ENCODE measurements at places on chromosomes 6 and 20.

DNA sequence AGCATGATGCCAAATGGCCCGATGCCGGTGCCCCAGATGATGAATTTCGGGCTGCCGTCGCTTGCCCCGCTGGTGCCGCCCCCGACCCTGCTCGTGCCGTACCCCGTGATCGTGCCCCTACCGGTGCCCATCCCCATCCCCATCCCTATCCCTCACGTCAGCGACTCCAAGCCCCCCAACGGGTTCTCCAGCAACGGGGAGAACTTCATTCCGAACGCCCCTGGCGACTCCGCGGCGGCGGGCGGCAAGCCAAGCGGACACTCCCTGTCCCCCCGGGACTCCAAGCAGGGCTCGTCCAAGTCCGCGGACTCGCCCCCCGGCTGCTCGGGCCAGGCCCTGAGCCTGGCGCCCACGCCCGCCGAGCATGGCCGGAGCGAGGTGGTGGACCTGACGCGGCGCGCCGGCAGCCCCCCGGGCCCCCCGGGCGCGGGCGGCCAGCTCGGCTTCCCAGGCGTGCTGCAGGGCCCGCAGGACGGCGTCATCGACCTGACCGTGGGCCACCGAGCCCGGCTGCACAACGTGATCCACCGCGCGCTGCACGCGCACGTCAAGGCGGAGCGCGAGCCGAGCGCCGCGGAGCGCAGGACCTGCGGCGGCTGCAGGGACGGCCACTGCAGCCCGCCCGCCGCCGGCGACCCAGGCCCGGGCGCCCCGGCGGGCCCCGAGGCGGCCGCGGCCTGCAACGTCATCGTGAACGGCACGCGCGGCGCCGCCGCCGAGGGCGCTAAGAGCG lies 144.6 kb downstream of the SOBP start:
- no peak for DNase-seq

DNA sequence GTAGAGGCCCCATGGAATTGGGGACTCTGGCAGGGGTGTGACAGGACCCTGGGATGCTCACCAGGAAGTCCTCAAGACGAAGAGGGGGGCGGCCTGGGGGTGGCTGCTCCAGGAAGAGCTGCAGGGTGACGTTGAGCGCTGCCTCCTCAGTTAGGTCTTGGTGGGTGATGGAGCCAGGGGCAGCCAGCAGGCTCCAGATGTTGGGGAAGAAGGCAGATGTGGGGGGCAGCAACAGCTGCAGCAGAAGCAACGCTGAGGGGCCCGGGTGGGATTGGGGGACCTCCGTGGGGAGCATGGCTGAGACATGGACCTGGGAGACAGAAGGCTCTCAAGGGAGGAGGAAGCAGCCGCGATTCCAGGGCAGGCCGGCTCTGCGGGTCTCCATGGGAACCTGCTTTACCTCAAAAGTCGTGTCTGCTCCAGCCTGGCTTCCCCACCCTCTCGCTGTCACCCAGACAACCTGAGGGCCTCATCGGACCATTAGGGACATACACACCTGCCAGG lies 591 bp downstream of the VWA7 start:
- no peak for DNase-seq

DNA sequence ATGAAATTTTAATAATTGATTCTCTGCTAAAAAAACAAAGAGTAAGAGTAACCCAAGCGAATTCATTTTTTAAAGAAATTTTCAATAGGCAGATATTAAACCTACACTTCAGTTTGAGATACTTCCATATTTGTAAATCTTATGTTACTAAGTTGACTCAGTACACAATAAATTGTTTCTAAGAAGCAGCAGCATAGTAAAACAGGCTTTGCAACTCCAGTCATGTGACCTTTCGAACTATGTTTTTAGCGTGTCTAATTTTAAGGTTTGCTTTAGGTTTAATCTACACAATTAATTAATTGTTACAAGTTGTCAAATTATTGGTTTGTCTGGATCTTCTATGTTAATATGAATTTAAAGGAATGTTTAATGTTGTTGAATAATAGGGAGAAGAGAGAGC lies 708.9 kb upstream of the CITED2 start:
- no peak for DNase-seq

DNA sequence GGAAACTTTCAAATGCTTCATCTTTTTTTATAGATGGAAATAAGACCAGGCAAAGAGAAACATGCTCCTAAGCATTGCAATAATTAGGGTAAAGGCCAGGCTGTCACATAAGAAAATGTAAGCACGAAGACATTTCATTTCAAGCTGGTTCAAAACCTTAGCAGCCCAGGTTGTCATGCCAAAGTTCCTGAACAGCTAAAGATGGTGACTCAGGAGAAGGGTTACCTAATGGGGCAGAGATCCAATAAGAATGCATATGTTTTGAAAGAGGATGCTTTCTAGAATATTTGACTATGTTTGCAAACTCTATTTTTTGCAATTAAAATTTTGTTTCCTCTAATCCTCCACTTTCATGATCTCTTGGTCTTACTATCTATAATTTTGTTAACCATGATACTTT lies 65.6 kb upstream of the PHACTR2 start:
- no peak for DNase-seq

DNA sequence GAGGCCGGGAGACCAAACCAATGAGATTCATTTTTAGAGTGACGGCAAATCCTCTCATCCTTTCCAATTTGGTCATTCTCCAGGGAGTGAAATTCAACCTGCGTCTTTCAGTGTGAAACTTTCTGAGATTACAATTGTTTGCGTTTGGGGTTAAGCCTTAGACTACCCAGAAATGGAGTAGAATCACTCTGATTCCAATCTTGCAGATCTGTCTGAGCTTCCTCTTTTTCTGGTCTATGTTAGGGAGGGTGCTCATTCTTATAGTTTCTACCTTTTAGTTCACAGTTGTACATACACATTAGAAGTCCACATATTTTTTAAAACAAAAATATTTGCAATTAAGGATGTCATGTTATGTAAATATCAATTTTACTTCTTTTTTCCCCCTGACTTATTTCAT lies 183.0 kb upstream of the PHACTR1 start:
- no peak for DNase-seq

GRCh38 chr6:147117580-147117979 lies 86.6 kb upstream of the STXBP5 start:
- DNase-seq: no peak

GRCh38 chr20:35342154-35342769 lies 50.0 kb upstream of the FAM83C start:
- no peak for DNase-seq

Measured in brain pericyte (primary cell).